Ascending aorta (tissue), 2 donors: ENCODE measurements at places on chromosomes 6 and 20. TPM values are rescaled to one million over a fixed set of nuclear protein-coding genes. Genes with fewer than 3 reads are reported as not detected.
A peak's percentile ranks its signal among the peaks of the same experiment; 100 is the strongest.

- peak; percentile 71 for DNase-seq
Measured at GRCh38 chr6:37103169-37104039, 66.5 kb upstream of the PIM1 start.

DNA sequence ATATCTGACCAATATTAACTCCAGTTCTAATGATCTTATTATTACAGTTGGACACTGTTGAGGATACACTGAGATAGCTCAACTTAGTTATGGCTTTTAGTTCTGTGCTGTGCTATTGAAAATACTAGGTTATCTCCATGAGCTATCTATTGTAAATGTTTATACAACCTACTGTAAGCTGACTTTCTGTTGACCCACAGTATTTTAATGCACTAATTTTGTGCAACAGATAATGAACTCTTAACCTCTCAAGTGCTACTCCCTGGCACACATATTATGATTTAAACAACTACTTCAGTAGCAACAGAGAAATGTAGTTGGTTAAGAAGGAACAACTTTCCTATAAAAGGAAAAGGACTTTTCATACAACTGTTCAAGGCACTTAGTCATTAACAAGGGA, 5.2 kb upstream of the MMS22L start:
- DNase-seq: no peak

Gene MCM9
- 5.5 TPM for total RNA-seq

DNA sequence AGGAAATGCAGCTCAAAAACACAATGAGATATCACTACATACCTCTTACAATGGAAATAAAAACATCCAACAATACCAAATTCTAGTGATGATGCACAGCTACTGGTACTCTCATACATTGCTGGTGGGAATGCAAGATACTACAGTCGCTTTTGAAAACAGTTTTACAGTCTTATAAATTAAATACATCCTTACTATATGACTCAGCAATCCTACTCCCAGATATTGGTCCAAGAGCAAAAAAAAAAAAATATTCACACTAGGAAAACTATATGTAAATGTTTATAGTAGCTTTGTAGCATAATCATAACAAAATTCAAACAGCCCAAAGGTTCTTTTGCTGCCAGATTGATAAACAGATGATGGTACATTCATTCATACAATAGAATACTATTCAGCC, 217.4 kb upstream of the FAM83B start:
- DNase-seq: no peak

DNA sequence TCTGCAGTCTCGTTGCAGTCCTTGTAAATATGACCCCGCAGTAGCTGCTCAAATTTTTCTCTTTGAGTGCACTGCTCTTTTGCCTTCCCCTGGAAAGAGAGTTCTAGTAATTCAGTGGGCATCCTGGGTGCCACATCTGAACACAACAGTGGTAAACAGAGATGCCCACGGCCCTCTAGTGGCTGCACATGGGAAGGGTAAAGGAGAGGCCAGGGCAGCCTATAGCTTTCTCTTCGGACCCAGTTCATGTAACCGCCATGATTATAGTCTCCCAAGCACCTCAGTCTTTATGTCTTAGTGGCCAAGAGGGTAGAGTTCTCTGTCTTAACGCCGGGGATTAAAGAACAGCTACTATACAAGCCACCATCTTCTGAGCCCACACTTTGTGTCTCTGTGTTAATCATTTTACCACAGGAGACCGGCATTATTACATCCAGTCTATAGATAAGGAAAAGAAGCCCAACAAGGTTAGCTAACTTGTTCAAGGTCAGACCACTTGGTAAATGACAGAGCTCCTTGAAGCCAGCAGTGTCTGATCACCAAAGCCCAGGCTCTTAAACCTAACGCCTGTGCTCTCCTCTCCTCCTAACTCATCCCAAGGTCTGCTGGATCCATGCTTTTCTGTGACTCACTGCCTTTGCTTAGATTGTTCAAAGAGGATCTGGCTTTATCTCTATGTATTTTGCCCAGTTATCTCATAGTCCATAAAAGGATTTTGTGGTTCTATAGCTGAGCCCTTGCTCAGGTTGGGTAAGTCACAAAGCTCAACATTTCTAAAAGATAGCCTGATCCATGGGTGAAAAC, 81.8 kb downstream of the ISM1 start:
- no peak for DNase-seq

Gene KCNK5
- total RNA-seq: 2.6 TPM

Gene TTPAL
- 44.9 TPM for total RNA-seq

GRCh38 chr20:59044295-59044694, 1.7 kb upstream of the PRELID3B start:
- DNase-seq: no peak

Gene OTOR
- not detected for total RNA-seq

Gene ADGB
- total RNA-seq: not detected

Gene CCM2L
- total RNA-seq: 38.6 TPM

Gene LY6G6F
- total RNA-seq: not detected

Gene PDYN
- total RNA-seq: not detected

Gene STX11
- 29.5 TPM for total RNA-seq

Gene ELOVL2
- total RNA-seq: 0.11 TPM

GRCh38 chr6:28082939-28083338, 2.6 kb downstream of the ZNF165 start:
- no peak for DNase-seq

Gene SOX18
- 244 TPM for total RNA-seq

- DNase-seq: no peak
Measured at GRCh38 chr6:15631432-15631831, 31.4 kb downstream of the DTNBP1 start.

DNA sequence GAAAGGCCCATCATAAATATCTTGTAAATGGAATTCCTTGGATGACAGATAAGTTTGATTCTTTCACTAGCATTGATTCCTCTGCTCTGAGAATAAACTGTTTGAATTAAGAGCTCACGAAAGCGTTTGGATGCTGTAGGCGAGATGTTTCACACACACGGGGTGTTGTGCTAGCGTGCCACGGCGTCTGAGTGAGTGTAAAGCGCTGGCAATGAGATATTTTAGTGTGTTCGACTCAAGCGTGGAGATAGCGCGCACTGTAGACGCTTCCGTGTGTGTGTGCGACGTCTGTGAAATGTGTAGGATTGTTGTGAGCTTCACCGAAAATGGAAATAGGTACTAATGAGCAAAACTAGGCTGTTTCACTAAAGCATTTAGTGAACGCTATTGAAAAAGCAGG, 29.4 kb upstream of the ADRM1 start:
- no peak for DNase-seq

Gene GLYATL3
- not detected for total RNA-seq

Gene EBF4
- total RNA-seq: 19.2 TPM

Gene GNAS-AS1
- total RNA-seq: not detected

- DNase-seq: no peak
Measured at GRCh38 chr20:10519361-10520046, 84.4 kb downstream of the SLX4IP start.

- no peak for DNase-seq
Measured at GRCh38 chr6:137148306-137149034, 25.0 kb downstream of the IL22RA2 start.

DNA sequence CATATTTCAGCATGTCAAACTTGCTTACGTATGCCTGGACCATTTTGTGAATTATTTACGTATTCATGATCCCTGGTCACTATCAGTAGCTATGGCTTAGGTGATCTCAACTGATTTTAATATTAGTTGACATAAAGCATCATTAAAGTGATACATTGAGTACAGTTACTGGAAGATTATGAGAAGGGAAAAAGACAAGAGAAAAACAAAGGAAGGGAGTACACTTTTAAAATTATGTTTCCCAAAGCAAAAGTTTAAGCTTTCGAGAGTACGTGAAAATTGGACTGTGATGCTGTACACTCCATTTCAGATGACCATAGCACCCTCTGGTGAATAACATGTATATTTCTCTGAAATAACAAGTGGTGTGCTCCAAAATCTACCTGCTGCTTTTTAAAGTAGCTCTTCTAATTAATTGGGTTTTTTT, 215.0 kb upstream of the HSF2 start:
- DNase-seq: no peak

Gene TINAG
- total RNA-seq: not detected

Gene TOX2
- total RNA-seq: 47.0 TPM

- DNase-seq: no peak
Measured at GRCh38 chr6:7050872-7051779, 56.6 kb upstream of the RREB1 start.

GRCh38 chr20:46347841-46348803, 39.8 kb upstream of the CDH22 start:
- DNase-seq: no peak

- DNase-seq: no peak
Measured at GRCh38 chr6:47169785-47170616, 127.9 kb upstream of the ADGRF1 start.

Gene OPRL1
- total RNA-seq: 0.21 TPM

DNA sequence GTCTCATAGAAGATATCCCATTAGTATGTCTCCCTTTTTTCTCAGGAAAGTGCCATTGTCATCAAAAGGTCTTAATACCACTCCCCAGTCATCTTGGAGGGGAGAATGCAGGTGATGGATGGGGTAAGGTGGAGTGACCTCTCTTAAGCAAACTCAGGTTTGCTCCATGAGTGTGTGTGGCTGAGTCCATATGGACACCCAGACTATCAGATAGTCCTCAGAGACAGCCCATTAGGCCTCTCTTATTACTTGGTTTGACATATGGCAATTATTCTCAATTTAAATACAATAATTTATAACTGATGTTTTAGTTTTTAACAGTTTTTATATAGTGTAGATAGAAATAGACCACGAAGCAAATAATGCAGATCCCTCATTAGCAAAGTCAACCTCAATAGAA, 23.2 kb downstream of the LAMA4 start:
- DNase-seq: no peak

DNA sequence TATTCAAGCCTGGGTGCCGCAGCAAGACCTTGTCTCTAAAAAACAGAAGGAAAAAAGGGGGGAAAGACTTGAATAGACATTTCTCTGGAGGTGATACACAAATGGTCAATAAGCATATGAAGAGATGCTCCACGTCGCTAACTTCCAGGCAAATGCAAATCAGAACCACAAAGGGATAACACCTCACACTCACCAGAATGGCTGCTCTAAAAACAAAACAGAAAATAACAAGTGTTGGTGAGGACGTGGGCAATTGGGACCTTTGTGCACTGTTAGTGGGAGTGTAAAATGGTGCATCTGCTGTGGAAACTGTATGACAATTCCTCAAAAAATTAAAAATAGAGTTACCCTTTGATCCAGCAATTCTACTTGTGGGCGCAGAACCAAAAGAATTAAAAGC, 48.4 kb upstream of the TULP1 start:
- DNase-seq: no peak

DNA sequence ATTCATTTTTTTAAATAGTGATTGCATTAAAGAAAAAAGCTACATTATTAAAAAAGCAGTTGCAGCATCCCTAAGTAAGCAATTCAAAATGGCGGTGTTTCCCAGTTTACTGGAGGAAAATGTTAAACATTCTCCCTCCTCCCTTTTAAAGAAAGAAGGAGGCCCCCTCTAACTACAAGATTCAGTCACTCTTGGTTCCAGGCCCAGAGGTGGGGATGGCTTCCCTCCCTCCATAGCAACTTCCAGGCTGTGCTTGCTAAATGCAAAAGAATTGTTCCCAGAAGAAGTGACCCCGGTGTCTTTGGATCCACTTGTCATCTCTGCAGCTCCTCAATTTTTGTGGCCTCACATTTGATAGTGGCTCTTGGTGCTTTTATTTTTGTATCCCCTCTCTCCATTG, 165.9 kb downstream of the SOBP start:
- no peak for DNase-seq

GRCh38 chr20:35662551-35662950, 2.1 kb downstream of the CPNE1 start:
- DNase-seq: no peak

Gene KCNK16
- total RNA-seq: not detected

GRCh38 chr6:89503641-89504040, 70.7 kb downstream of the ANKRD6 start:
- no peak for DNase-seq

GRCh38 chr20:55533632-55534031, 471.7 kb downstream of the CBLN4 start:
- no peak for DNase-seq

DNA sequence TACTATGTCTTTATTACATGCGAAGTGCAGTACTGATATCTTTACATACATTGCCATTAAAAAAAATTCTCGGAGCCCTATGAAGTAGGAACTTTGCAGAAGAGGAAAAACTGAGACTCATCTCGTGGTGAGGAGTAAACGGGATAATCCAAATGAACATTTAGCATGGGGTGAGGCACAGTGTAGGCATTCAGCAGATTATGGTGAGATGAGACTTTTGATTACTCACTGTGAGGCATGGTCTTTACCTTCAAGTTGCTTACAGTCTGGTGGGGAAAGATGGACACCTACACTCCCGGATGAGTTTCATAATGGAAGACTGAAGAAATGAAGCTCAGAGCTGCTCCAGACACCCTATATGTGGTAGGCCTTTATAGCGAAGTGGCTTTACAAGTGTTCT, 1.4 kb downstream of the RPRD1B start:
- DNase-seq: no peak

GRCh38 chr6:3987053-3987452, 91.9 kb downstream of the FAM217A start:
- no peak for DNase-seq

- no peak for DNase-seq
Measured at GRCh38 chr6:87251725-87252124, 70.7 kb upstream of the SMIM8 start.

GRCh38 chr6:148972481-148972880, 225.7 kb downstream of the UST start:
- no peak for DNase-seq

Gene WFDC10B
- total RNA-seq: not detected

- no peak for DNase-seq
Measured at GRCh38 chr20:2485080-2485479, 14.5 kb upstream of the SNRPB start.
